ENCODE measurements at places on chromosomes 1 and 21. TPM values are rescaled to one million over a fixed set of nuclear protein-coding genes. Genes with fewer than 3 reads are reported as not detected.

Gene FAM110D
- total RNA-seq: 0.05 TPM

Gene RGS7
- total RNA-seq: not detected

Gene SHCBP1L
- total RNA-seq: not detected

Gene LCE2A
- total RNA-seq: not detected

Gene PTAFR
- 0.34 TPM for total RNA-seq

Gene KRTAP20-3
- not detected for total RNA-seq

Gene SPRR1A
- not detected for total RNA-seq

Gene OR2L2
- not detected for total RNA-seq

Gene RIMKLA
- 0.50 TPM for total RNA-seq

Gene SSU72
- 95.6 TPM for total RNA-seq

Gene MROH7
- total RNA-seq: not detected

Gene SLC9C2
- total RNA-seq: not detected

Gene RNU1-3
- total RNA-seq: not detected

Gene TNFRSF18
- total RNA-seq: 0.35 TPM

Gene VN1R5
- not detected for total RNA-seq

Gene SH2D5
- total RNA-seq: 17.6 TPM

Gene OLFML2B
- 1.0 TPM for total RNA-seq
